ENCODE measurements at places on chromosomes 12 and 14.
A peak's percentile ranks its signal among the peaks of the same experiment; 100 is the strongest.

DNA sequence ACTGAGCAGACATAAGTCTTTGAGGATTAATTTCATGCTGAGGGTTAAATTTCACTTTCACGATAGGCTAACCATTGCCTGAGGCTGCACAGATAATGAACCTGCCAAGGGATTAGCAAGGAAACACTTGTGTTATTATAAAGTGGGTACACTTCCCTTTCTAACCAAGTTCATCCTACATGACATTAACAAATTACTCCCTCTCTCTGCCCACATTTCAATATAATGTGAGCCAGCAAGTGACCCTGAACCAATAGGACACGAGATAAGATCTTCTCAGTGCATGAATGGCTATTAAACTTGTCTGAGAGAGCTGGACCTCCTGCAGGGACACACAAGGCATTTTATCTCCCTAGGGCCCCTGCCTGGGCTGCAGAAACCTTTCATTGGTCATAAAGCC is 173.5 kb downstream of the PAX9 start:
- DNase-seq, result no peak

- DNase-seq, result no peak
Observed at GRCh38 chr12:89923091-89923490, 214.5 kb upstream of the ATP2B1 start.

DNA sequence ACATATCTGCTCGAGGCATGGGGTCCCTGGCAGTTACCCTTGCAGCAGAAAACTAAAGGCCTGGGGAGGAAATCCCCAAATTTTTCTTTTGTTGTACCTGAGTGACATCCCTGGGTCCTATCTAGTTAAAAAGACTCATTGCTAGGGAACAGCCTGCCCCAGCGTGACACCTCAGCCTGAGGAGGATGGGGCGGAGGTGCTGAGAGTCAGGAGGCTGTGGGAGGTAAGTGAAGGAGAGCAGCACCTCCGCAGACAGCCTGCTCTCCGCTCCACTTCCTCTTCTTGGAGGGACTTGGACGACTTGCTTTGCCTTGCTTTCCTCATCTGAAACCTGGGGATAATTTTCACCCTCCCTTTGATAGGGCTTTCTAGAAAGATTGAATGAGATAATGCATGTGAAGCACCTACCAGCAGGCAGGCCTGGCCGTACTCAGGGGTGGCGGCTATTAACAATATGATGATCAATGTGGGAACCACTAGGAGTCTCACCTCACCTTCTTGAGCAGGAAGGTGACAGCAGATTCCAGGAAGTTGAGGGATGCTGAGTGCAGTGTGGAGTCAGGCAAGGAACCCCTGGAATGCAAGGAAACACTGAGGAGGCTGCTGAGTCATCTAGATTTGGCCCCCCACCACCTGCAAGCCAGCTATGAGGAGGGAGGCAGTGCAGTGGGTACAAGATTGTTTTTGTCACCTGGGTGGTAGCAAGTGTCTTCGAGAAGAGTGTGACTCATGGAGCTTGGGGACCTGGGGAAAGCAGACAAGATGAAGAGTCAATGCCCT is 23.2 kb downstream of the UBE3B start:
- no peak for DNase-seq

DNA sequence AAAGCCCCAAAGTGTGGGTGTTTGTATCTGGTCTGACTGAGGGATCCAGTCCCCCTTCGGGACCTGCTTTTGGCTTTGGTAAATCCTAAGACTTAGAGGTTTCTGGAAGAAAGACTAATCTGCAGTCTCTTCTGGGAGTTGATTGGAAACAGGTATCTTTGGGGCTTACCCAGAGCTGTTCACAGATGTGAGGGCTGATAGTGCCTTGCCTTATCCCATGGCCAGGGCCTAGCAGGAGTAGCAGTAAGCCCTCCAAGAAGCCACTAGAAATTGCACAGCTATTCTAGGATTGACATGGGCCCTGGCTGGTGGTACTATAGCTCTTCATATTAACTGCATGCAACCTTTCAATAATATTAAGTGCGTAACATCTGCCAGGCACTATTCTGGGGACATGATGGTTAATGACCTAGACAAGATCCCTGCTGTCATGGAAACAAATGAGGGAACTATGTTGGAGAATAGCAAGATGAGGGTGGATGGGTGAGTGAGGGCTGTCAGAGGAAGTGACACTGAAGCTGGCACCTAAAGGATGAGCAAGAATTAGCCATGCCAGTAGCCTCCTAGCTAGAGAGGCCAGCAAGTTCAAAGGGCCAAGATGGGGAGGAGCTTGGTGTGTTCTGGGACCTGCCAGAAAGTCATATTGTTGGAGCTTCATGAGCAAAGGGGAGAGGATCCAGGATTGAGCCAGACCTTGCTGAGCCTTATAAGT is 71.7 kb downstream of the CRADD start:
- DNase-seq, result no peak

GRCh38 chr14:38205949-38206665 is 1.6 kb upstream of the SSTR1 start:
- no peak for DNase-seq

- no peak for DNase-seq
Observed at GRCh38 chr14:36583893-36584811, 1.7 kb upstream of the NKX2-8 start.

DNA sequence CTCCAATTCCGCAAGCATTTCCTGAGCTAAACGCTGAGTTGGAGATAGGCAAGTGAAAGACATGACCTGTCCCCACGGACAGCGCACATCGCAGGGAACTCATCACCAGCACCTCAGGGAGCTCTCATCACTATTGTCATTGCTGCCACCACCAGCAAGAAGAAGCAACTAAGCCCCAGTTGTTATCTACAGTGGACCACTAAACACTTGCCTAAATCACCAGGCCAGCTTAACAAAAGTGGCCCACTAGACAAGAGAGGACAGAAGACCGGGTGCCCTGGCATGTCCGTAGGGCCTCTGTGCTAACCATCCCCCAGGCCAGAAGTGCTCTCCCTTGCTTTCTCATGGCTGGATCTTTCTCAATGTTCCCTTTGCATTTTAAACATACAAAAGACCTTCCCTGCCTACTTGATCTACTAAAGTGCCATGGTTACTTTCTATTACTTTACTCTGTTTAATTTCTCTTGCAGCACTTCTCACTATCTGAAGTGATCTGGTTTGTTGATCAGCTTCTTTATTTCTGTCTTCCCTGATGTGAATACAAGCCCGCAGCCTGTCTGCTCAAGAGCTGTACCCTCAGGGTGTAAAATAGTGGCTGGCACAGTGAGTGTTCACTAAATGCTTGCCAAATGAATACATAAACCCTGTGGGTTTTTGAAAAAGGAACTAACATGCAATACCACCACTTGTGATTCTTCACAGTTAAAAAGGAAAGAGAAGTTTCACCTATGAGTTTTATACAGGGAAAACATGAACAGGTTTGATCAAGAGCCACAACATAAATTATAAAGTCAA is 60.9 kb upstream of the RFLNA start:
- no peak for DNase-seq

- no peak for DNase-seq
Observed at GRCh38 chr12:108477881-108478259, 37.2 kb upstream of the FICD start.

- DNase-seq, result peak; percentile 43
Observed at GRCh38 chr14:81303258-81303935, 82.6 kb upstream of the GTF2A1 start.

- DNase-seq, result no peak
Observed at GRCh38 chr12:39632670-39633069, 13.1 kb upstream of the ABCD2 start.

DNA sequence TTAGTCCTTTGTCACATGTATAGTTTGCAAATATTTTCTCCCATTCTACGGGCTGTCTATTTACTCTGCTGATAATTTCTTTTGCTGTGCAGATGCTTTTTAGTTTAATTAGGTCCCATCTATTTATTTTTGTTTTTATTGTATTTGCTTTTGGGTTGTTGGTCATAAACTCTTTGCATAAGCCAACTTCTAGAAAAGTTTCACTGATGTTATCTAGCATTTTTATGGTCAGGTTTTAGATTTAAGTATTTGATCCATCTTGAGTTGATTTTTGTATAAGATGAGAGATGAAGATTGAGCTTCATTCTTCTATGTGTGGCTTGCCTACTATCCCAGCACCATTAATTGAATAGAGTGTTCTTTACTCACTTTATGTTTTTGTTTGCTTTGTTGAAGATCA is 1008.4 kb upstream of the ATXN7L3B start:
- DNase-seq, result no peak

- no peak for DNase-seq
Observed at GRCh38 chr12:44846826-44847225, 29.3 kb downstream of the NELL2 start.

GRCh38 chr12:115871714-115872113 is 405.8 kb downstream of the MED13L start:
- no peak for DNase-seq

DNA sequence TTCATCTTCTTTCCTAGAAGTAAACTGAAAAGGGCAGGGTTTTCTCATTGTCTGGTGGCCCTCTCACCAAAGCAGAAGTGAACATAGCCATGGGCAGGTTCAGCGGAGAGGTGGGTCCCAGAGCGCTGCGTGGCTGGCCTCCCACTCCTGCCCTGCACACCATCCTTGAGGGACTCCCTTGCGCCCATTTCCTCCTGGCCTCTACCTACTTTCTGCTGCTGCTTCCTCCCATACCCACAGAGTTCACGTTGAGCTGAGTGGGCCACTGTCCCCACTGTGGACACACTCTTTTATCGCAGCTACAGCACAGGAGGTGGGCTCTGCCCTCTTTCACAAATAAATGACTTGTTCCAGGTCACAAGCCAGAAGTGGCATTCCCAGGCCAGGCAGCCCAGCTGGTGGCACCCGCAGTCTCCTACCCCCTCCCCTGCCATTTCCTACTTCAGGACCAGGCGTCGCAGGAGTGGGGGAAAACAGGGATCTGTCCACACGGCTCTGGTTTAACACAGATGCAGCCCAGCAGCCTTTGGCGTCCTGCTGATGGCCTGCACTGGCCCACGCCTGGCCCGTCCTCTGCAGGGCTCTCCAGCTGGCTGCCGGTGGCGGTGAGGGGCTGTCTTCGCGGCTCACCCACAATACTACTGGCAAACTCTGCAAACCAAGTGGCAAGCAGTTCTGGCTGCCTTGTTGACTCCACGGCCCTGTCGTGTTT is 4.9 kb downstream of the SIVA1 start:
- DNase-seq, result no peak

GRCh38 chr12:47147739-47148138 is 68.0 kb upstream of the AMIGO2 start:
- DNase-seq, result no peak

DNA sequence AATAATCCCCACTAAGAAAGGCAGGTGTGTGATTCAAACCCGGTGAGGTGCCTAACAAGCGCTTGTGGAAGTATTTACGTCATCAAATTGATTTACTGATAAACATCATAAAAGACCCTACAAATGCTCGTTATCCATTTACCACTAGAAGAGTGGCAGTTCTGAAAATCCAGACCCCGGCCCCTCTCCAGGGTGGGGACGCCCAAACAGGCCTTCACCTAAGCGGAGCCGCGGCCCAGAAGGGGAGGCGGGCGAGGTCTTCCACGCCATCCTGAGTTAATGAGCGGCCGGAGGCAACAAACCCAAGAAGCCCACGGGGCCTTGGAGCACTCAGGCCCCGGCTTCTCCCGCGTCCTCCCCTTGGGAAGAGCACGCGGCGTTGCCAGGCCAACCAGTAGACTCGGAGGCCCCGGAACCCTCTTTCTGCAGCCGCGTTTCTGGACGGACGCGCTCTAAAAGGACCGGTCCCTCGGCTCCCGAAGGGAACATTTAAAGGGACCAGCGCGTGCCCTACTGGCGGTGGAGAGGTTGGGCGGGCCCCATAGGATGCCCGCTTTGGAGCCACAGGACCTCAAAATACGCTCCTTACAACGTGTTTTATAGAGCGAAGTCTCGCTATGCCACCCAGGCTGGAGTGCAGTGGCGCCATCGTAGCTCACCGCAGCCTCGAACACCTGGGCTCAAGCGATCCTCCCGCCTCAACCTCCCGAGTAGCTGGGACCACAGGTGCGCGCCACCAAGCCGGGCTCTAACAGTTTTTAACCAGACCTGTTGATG is 3.5 kb downstream of the PTPN21 start:
- peak; percentile 85 for DNase-seq

GRCh38 chr12:51421266-51421884 is 3.3 kb upstream of the SLC4A8 start:
- DNase-seq, result no peak

DNA sequence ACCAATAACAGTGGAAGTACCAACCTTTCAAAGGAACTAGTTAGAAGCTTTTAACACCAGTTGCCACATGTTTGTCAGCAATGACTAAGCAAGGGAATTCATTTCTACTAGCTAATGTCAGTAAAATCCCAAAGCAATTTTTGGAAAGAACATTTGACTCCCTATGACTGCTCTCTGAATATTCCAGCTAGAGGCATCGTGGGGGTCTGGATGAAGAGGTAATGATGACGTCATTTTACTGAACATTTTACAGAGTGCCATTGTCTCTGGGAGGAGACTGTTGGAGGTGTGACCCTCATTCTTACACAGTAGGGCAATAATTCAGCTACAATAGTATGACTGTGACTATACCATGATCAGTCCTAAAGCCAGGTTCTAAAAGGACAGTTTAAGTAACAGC is 204.8 kb downstream of the ITPR2 start:
- no peak for DNase-seq

- no peak for DNase-seq
Observed at GRCh38 chr12:87585882-87586557, 443.2 kb downstream of the C12orf50 start.

DNA sequence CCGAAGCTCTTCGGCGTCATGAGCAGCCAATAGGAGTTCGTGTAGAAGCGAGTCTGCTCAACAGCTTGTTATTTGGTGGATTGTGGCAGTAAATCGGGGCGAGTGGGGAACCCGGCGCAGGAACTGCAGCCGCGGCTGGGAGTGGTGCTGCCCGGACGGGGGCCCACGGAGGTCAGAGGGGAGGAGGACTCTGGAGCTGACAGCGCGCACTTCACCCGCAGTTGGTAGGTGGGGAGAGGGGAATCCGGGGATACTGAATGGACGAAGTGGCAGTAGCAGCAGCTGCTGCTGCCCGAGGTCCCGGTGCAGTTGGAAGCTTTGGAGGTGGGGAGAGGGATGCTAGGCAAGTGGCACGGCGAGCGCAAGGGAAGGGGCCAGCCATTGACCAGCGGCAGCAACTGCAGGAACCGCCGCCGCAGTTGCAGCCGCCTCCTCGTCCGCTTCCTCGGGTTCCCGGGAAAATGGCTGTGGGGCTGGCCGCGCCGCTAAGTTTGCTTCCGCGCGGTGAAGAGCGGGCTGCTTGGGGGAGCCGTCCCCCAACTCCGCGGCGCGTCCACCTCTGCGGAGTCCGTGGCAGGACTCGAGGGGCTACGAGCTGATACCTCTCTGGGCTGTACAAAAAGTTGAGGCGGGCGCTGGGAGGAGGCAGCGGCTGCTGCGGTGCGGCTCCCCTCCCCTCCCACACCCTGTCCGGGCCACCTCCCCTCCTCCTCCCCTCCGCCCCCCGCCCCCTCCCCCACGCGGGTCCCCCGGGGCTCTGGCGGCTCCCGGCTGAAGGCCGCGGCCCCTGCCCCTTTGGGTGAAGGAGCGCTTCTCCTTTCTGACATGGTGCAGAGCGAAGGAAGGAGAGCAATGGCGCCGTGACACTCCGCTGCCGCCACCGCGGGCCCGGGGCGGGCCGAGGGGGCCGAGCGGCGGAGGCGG is at the start of gene ARID4A:
Gene ARID4A (plus strand): TSS at position 79 of the 924 bp plus-strand sequence. CDS start 1,300 bp downstream, outside the sequence.
- DNase-seq, result peak; percentile 89

GRCh38 chr14:52427460-52427859 is 113.3 kb downstream of the PTGER2 start:
- DNase-seq, result no peak

All from Right ventricle myocardium superior (tissue), 1 donor.